Activated CD4-positive, alpha-beta memory T cell treated with anti-CD3 and anti-CD28 coated beads, Interleukin-2, amount 10 ng/mL, durations not matched to agents 7 days and 5 days (primary cell): ENCODE measurements at places on chromosomes 1 and 21. TPM values are rescaled to one million over a fixed set of nuclear protein-coding genes. Genes with fewer than 3 reads are reported as not detected.

The COL24A1 gene
- total RNA-seq, result not detected

DNA sequence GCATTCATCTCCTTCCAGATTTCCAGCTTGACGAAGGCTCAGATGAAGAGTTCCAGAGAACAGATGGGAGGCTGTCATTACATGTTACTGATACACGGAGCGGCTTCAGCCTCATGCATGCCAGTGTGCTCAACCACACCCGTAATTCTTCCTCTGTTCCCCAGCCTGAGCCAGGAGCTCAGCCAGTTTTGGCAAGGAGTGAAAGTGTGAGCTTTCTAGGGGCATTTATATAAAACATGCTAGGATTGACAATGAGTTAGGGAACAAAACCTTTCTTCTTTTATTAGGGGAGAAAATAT, 290.4 kb upstream of the PLXNA2 start:
- no peak for DNase-seq

GRCh38 chr1:34412598-34413370, 236.1 kb downstream of the C1orf94 start:
- DNase-seq, result no peak

DNA sequence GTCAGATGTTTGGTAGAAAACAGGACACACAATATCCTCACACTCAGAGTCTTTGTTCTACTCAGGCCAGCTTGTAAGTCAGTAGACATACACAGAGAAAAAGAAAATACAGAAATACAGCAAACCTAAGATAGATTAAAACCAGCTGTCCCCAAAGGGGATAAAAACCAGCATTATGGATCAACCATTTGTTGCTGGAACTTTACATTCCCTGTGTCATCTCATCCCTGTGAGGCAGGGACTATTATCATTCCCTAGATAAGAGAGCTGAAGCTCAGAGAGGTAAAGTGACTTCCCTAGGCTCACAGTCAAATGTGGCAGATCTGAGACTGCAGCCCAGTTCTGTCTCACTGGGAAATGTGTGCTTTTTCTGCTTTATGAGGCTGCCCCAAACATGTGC, 80.7 kb downstream of the DMRTA2 start:
- no peak for DNase-seq

DNA sequence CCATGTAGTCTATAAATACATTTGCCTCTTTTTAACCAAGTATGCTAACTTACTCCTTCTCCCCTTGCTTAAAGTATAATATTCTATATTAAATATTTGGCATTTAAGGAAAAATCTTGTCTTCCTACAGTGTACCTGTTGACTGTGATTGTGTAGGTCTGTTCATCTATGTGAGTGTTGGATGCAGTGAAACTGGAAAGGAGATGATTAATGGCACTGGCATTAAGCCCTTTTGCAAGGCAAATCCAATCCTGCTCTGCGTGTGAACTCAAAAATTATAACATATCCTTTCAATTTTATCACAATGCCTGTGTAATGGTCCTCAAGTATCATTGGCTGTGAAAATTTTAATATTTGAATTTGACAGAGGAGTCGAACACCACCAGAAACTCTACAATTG, 565.0 kb downstream of the KCNT2 start:
- no peak for DNase-seq
